Neural progenitor cell (in vitro differentiated cells): ENCODE measurements at places on chromosomes 12 and 14. TPM values are rescaled to one million over a fixed set of nuclear protein-coding genes. Genes with fewer than 3 reads are reported as not detected.

Gene B4GALNT3
- total RNA-seq, result 29.0 and 30.8 TPM in 2 replicates

Gene STAC3
- 1.1 and 5.1 TPM in 2 replicates for total RNA-seq

Gene OTX2
- 453 and 513 TPM in 2 replicates for total RNA-seq

Gene TSHR
- total RNA-seq, result not detected in 2 replicates

Gene RNU7-1
- not detected in 2 replicates for total RNA-seq

Gene PLA2G1B
- total RNA-seq, result not detected in 2 replicates

Gene FOXG1
- total RNA-seq, result 0.69 and 1.5 TPM in 2 replicates

Gene ACVRL1
- 0.22 and 2.0 TPM in 2 replicates for total RNA-seq

Gene PAPLN
- 17.3 and 23.7 TPM in 2 replicates for total RNA-seq

Gene SLC6A15
- total RNA-seq, result 15.1 and 25.4 TPM in 2 replicates

Gene FAR2
- total RNA-seq, result 13.3 and 19.5 TPM in 2 replicates

Gene MIP
- total RNA-seq, result 0.03 TPM in 1 of 2 replicates, not detected in the other

Gene KERA
- total RNA-seq, result not detected in 2 replicates
